Epithelial cell of alveolus of lung (primary cell): ENCODE measurements at places on chromosomes 7 and 10. TPM values are rescaled to one million over a fixed set of nuclear protein-coding genes. Genes with fewer than 3 reads are reported as not detected.

SLC26A5 gene
- not detected in 2 replicates for total RNA-seq

NEUROD6 gene
- not detected in 2 replicates for total RNA-seq

UPK3BL2 gene
- total RNA-seq = not detected in 2 replicates

C7orf33 gene
- not detected in 2 replicates for total RNA-seq

ZC3HAV1L gene
- total RNA-seq = 9.4 and 41.2 TPM in 2 replicates

NXPH1 gene
- total RNA-seq = not detected in 2 replicates

NODAL gene
- not detected in 2 replicates for total RNA-seq

RARRES2 gene
- 44.9 and 377 TPM in 2 replicates for total RNA-seq

ASIC3 gene
- 0.13 and 0.96 TPM in 2 replicates for total RNA-seq

CDC14C gene
- not detected in 2 replicates for total RNA-seq

GPR146 gene
- 1.2 and 3.7 TPM in 2 replicates for total RNA-seq

HOXA13 gene
- not detected in 2 replicates for total RNA-seq

PPIA gene
- 1,874 and 3,959 TPM in 2 replicates for total RNA-seq

DYDC2 gene
- total RNA-seq = not detected in 2 replicates

CACNA2D1 gene
- 9.2 and 14.6 TPM in 2 replicates for total RNA-seq

ANKRD61 gene
- total RNA-seq = 0.08 and 0.39 TPM in 2 replicates

PRKAR1B gene
- total RNA-seq = 6.9 and 17.8 TPM in 2 replicates

BTBD16 gene
- total RNA-seq = not detected in 2 replicates

TMEM130 gene
- 0.16 and 1.9 TPM in 2 replicates for total RNA-seq

ENTPD1 gene
- total RNA-seq = 0.52 and 5.2 TPM in 2 replicates

GPR15LG gene
- total RNA-seq = not detected in 2 replicates

OPALIN gene
- not detected in 2 replicates for total RNA-seq

CLRN3 gene
- not detected in 2 replicates for total RNA-seq

ACHE gene
- 1.7 and 3.7 TPM in 2 replicates for total RNA-seq

NUTM2E gene
- 0.13 TPM in 1 of 2 replicates, not detected in the other for total RNA-seq

WDR86 gene
- 1.7 and 16.6 TPM in 2 replicates for total RNA-seq

NAT16 gene
- total RNA-seq = not detected in 2 replicates

RBAK gene
- total RNA-seq = 4.0 and 10.9 TPM in 2 replicates

WEE2 gene
- not detected in 2 replicates for total RNA-seq

STX1A gene
- total RNA-seq = 2.5 and 9.3 TPM in 2 replicates

ZNF239 gene
- total RNA-seq = 1.4 and 3.6 TPM in 2 replicates

AMPH gene
- total RNA-seq = 2.8 and 6.0 TPM in 2 replicates

WIPF3 gene
- not detected in 2 replicates for total RNA-seq

PIK3CG gene
- 0.13 TPM in 1 of 2 replicates, not detected in the other for total RNA-seq

LRRC18 gene
- total RNA-seq = not detected in 2 replicates

MCM10 gene
- 2.6 and 10.5 TPM in 2 replicates for total RNA-seq

AGAP3 gene
- 25.5 and 34.6 TPM in 2 replicates for total RNA-seq

ALOX5 gene
- total RNA-seq = under 0.01 and 0.08 TPM in 2 replicates

FAM171A1 gene
- 18.1 and 25.1 TPM in 2 replicates for total RNA-seq

TMEM270 gene
- not detected in 2 replicates for total RNA-seq

CDNF gene
- 0.78 and 3.8 TPM in 2 replicates for total RNA-seq

NRCAM gene
- total RNA-seq = 5.9 and 22.7 TPM in 2 replicates

UNCX gene
- total RNA-seq = not detected in 2 replicates

VWDE gene
- total RNA-seq = 0.13 and 1.4 TPM in 2 replicates

SPDYE6 gene
- not detected in 2 replicates for total RNA-seq
